GM12865 (cell line): ENCODE measurements at places on chromosomes 1 and 21.

DNA sequence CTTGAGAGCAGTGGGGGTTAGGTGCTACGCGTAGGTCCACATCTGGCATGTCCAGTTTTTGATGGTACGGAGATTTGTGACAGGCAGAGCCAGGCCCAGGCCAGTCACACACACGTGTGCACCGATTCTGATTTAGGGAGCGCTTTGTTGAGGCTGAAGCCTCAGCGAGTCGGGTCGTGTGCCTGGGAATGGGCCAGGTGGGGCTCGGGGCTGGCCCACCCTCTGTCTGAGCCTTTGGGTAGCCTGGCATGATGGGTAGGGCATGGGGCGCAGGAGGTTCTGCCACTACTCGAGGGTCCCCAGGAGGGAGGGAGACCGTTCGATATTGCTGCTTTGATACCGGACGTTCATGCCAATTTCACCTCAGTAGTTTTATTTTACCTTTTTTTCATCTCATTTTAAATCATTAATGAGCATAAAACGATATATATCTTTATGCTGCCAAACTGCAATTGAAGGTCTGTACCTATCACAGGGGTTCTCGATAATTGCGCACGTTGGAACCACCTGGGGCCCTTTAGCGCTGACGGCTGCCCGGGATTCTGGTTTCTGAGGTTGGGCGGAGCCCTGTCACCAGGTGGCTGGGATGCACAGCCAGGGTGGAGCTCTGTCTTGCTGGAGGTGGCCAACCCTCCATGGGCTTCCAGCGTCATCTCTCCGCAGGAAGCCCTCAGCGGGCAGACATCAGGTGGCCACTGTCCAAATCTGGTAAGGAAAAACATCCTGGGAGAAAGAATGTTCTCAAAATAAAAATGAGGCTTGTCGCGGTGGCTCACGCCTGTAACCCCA lies 71.9 kb downstream of the SCCPDH start:
- DNase-seq: no peak

- DNase-seq: no peak
Measured at GRCh38 chr1:244065063-244065793, 14.1 kb downstream of the ZBTB18 start.

DNA sequence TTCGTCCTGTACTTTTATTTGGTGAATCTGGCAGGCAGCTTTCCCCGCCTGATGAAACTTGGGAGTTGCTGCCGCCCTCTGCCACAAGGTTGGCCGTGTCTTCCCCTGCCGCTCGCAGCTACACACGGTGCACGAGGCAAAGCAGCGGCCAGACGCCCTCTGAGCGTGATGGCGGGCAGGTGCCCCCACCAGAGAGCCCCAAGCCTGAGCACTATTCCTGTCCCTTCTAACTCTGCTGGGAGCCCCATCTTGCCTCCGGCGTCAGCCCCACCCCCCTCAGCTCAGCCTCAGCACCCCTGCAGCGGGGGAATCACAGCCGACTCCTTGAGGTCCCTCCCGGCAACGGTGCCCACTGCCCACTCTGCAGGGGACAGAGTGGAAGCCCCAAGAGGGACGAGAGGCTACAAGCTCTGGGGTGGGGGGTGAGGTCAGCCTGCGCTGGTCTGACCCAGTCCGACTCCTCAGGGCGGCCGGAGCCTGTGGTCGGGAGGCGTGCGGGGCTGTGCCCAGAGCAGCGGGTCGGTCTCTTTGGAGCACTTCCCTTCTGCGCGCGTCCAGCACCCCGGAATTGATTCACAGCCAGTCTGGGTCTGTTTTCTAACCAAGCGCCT lies 41.3 kb downstream of the RIPK4 start:
- DNase-seq: no peak

- no peak for DNase-seq
Measured at GRCh38 chr1:43887748-43888147, 45.9 kb upstream of the ARTN start.

GRCh38 chr1:245869847-245870246 lies 637.2 kb downstream of the SMYD3 start:
- no peak for DNase-seq

GRCh38 chr1:56551691-56552090 lies 27.7 kb downstream of the PLPP3 start:
- DNase-seq: no peak

- no peak for DNase-seq
Measured at GRCh38 chr1:232553809-232554208, 76.1 kb downstream of the SIPA1L2 start.

- DNase-seq: peak; percentile 59
Measured at GRCh38 chr1:174988539-174988938, 11.2 kb upstream of the CACYBP start.
